ENCODE measurements at places on chromosomes 3 and 15.
A peak's percentile ranks its signal among the peaks of the same experiment; 100 is the strongest.

- no peak for DNase-seq
These were observed 4.1 kb upstream of the GCSAM start for GRCh38 chr3:112136959-112137693.

GRCh38 chr3:176769547-176770190 lies 427.6 kb downstream of the TBL1XR1 start:
- DNase-seq, result no peak

- no peak for DNase-seq
These were observed 346.6 kb upstream of the DCBLD2 start for GRCh38 chr3:99248130-99248529.

DNA sequence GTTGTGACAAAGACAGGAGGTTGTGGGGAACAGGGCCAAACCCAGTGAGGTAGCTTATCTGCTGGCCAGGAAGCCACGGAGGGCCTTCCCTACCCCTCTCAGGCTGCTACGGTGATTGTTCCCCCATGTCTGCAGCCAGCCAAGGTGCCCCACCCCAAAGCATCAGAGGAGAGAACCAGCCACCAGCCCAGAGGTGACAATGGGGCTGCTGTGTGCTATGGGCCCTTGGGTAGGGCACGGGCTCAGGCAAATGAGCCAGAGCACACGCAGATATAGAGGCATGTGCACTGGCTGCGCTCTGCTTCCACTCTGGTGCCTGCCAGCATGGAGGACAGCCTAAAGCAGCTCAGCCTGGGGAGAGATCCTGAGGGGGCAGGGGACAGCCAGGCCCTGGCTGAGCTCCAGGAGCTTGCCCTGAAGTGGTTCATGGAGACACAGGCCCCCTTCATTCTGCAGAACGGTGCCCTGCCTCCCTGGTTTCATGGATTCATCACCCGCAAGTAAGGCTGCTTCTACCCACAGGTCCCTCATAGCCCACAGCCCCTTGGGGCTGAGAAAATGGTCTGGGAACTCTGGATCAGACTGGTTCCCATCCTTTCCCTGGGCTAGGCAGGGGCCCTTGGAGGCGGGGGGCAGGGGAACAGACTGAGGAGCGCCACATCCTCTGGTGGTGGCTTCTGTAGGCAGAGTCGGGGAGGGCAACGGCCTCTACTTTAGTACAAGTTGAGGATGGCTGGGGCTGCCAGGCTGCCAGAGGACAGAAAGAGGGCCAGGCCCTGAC lies at the start of gene SH2D7:
Gene SH2D7, plus strand, starts transcription at position 301 of the 781 bp plus-strand sequence. Its CDS starts 24 bp downstream, at position 325.
- no peak for DNase-seq

- DNase-seq, result peak; percentile 78
These were observed 63.7 kb downstream of the SLC30A4 start for GRCh38 chr15:45458746-45459403.
